Endothelial cell (in vitro differentiated cells): ENCODE measurements at places on chromosomes 3 and 15. TPM values are rescaled to one million over a fixed set of nuclear protein-coding genes. Genes with fewer than 3 reads are reported as not detected.

Gene ACOX2
- 1.1 TPM for total RNA-seq

Gene IMPG2
- total RNA-seq, result 0.74 TPM

DNA sequence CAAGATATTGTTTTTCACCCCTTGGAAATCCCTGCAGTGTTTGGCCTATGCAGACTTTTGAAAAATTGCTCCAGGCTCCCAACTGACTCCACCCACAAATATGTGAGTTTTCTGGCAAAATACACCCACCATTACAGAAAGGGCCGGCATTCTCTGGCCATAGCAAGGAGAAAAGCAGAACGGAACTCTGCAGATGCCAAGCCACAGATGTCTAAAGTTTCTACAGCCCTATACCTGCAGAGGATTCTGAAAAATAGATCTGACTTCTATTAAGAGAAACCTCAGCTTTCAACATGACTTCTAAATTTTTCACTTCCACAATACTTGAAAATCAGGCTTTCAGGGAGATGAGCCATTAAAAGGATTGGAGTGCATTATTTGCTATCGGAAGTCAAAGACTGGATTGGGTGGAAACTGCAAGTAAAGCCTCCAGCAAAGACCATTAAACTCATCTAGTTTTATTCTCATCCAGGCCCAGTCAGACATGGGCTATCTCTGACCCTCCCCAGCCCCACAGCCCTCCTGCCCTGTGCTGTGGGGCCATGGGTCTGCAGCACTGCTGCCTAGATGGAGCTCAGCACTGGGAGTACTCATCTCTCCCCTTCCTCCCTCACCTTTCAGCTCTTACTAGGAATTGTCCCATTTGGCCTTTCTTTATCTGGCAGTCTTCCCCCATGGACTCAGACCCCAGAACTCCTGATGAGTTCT is 243.1 kb upstream of the GOLGA6L4 start:
- DNase-seq, result no peak

DNA sequence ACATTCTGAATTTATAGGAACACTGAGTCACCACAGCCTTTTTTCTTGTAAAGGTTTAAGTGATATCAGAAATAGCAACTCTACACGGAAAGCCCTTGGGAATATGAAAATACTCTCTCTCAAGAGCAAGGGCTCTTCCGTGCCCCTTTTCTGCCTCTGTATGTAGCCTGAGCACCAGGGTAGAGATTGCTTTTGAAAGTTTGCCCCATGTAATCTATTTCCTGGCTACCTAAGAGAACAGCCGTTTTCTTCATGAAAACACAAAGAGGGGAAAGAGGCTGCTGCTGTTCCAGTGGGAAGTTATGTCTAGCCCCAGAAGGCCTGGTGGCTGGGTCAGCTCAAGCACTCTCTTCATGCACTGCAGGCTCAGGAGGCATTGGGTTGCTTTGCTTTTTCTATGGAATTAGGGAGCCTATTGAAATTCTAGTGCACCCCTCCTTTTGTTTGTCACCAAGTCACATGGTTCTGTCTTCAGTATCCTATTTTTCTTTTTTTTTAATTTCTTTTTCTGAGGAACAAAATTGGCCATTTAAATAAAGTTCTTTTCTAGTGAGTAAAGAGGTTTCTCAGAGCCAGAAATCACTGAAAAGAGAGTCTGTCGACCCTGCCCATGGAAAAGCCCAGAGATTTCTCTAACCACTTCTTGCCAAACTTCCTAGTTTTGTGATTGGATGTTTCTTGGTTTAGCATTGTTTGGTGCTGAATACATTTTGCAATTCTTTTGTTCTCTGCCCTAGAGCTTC is 39.5 kb downstream of the TIGIT start:
- no peak for DNase-seq

GRCh38 chr3:169662843-169663160 is 710 bp downstream of the MECOM start:
- no peak for DNase-seq

DNA sequence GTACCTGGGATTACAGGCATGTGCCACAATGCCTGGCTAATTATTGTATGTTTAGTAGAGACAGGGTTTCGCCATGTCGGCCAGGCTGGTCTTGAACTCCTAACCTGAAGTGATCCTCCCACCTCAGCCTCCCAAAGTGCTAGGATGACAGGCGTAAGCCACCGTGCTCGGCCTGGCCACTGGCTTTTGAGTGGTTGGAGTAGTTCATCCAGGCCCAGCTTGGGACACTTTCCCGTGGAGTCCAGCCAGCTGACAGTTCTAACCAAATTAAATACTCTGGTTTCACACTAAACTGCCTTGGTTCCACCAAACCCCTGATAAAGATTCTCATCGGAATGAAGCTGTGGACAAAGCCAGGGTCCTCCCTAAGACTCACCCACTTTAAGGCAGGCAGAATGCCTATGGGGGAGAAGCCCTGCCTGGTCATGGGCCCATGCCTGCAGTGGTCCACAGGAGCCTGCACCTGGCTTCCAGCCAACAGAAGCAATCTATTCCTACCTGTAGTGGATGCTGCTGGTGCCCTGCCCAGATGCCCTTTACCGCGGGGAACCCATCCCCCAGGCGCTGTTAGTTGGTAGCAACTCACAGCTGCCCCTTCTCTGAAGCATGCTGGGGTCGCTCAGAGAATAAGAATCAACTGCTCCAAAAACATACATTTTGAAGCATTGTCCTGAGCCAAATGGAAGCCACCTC is 5.2 kb upstream of the SLC28A1 start:
- no peak for DNase-seq
